ENCODE measurements at places on chromosomes 11 and 22. TPM values are rescaled to one million over a fixed set of nuclear protein-coding genes. Genes with fewer than 3 reads are reported as not detected.

SELENOH gene
- 229 TPM for total RNA-seq

MYO7A gene
- total RNA-seq: not detected

KCNK4 gene
- total RNA-seq: not detected

PATE3 gene
- not detected for total RNA-seq

APOL2 gene
- total RNA-seq: 11.9 TPM

DNAJB7 gene
- total RNA-seq: not detected

PRG3 gene
- not detected for total RNA-seq

SLC22A12 gene
- total RNA-seq: not detected
